ENCODE measurements at places on chromosomes 3 and 15.

DNA sequence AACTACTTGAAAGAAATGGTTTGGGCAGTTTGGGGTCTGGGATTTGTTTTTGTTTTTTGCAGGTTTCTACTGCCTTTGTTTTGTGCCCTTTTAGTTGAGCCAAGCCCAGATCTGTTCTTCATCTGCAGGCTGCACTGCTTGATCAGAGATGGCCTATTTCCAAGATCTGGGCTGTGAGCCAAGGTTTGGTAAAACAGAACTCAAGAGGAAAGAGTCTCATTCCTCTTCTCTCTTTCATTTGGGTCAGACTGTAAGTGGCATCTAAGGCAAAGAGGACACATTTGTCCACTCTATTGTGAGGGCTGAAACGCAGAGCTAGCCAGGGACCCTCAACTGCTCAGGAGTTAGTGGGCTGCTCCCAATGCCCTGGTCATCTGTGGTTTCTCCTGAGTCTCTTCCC is 104.4 kb upstream of the UBE3A start:
- DNase-seq: no peak

DNA sequence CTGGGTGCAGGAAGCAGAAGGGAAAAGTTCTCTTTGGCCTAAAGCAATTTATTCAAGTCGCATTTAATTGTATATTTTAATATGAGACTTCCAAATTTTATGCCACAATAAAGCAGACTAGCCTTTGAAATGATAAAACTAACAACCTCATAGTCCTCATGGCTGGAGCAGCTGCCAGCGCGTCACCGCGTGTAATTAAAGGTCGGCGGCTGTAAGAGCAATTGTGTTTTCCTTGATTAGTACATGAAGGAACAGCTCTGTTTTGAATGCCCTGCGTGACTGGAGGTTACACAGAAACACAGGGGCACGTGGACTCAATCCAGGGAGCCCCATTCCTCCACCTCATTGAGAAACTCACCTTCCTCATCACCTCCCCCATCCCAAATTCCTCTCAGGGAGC is 10.1 kb upstream of the LRRC15 start:
- no peak for DNase-seq

GRCh38 chr3:103167850-103168249 is 733.0 kb downstream of the ZPLD1 start:
- DNase-seq: no peak

GRCh38 chr3:149547413-149547812 is 72.9 kb downstream of the TM4SF4 start:
- DNase-seq: no peak

- no peak for DNase-seq
Observed at GRCh38 chr15:68204776-68205557, at the start of gene CALML4. Gene CALML4 (minus strand): TSS chr15:68205332. CDS start chr15:68205247, 85 bp downstream.

DNA sequence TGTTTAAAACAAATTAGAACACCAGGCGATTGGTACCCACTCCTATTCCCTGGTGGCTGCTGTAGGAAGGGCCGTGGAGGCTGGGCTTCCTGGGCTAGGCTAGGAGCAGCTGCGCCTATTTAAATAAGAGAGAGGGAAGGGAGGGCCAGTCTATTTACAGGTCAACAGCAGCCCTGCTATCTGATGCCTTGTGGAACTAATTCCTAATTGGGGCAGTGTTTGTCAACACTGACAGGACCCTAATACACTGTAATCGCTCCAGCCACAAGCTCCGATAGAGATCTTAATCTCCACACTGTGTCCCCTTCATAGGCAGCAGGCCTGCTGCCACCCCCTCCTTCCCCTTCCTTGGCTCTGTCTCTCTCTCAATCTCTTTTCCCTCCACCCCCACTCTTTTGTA is 116.9 kb upstream of the SOX14 start:
- no peak for DNase-seq

DNA sequence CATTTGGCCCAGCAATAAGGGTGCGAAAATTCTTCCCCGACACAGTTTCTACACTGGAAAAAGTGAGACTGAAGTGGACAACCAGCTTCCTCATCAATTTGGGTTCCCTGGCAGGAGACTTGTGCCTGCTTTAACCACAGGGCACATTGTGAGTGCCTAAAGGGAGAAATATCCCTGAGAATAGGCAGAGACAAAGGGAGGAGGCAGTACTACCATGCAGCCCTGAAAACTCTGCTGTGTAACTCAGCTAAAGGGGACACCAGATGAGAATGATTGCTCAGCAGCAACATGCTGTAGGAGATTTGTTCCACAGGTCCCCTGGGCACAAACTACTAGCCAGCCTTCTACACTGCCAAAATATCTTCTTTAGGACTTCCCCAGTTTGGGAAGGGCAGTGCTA is 15.6 kb upstream of the KPNA4 start:
- no peak for DNase-seq

GRCh38 chr3:117080872-117081271 is 371.3 kb downstream of the TUSC7 start:
- no peak for DNase-seq

- DNase-seq: no peak
Observed at GRCh38 chr3:13063225-13063624, 10.0 kb downstream of the IQSEC1 start.

- no peak for DNase-seq
Observed at GRCh38 chr3:11467875-11468274, 175.8 kb downstream of the VGLL4 start.

DNA sequence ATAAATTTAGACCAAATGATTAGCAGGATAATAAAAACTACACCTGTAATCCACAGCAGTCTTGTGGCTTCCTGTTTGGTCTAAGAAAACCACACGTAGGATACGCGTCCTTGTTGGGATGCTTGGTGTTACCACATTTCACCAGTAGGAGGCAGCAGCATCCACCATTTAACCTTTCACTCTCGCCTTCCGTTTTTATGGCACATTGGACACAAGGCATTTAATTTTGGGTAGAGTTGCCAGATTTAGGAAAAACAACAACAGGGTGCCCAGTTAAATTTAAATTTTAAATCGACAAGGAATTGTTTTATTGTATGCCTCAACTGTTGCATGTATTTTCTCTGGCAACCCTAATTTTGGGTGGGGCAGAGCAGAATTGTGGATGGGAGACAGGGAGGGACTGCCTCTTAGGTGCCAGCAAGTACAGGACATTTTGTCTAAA is 6.3 kb downstream of the LRRC31 start:
- peak; percentile 65 for DNase-seq

GRCh38 chr3:42638339-42638842 is 15.1 kb upstream of the ZBTB47 start:
- DNase-seq: peak; percentile 39

DNA sequence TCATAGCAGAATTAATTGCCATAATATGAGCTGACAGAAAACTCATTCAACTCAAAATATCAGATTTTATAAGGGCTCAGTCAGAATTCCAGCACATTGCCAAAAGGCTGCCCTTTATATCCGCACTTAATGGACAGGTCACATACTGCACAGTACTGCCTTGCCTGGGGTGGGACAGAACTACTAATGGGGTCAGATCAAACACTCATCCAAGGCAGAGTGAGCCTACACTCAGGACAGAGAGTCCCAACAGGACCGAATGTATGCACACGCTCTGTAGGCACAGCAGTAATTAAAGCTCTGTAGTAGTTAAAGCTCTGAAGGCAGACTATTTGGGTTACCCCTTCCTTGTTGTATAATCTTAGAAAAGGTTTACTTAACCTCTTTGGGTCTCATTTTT is 27.2 kb downstream of the HSPBAP1 start:
- no peak for DNase-seq

GRCh38 chr3:192216067-192216466 is 511.3 kb downstream of the FGF12 start:
- no peak for DNase-seq

DNA sequence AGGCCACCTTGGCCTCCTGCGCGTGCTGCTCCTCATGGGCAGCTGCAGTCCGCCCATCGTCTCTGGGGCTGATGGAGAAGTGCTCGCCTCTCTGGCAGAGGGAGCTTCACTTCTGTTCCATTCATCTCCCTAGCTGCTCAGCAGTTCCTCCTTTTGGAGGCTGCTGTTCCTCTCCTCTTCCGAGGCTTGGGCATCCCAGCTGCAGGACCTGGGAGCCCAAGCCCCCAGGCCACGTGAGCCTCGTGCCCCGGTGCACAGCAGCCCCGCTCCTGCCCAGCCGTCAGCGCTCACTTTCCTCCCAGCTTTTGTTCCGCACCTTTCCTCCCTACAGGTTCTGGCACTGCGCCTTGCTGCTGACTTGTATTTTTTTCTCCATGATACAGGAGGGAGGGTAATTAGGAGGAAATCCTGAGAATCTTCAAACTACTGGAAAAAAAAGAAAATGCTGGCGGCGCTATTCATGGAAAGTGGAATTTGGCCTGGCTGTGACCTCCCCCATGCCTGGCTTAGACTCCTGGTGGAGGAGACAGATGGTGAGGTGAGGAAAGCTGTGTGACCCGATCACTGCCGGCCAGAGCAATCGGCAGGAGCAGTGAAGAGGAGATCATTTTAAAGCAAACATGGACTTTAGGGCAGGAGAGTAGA is 210.1 kb downstream of the CHST2 start:
- DNase-seq: no peak

GRCh38 chr15:89368566-89369223 is 34.1 kb upstream of the POLG start:
- DNase-seq: no peak

- peak; percentile 61 for DNase-seq
Observed at GRCh38 chr3:45105855-45106671, 40.1 kb downstream of the CDCP1 start.

GRCh38 chr3:107235928-107236315 is 141.3 kb upstream of the CCDC54 start:
- peak; percentile 31 for DNase-seq

GRCh38 chr3:5188419-5189221 is 1.1 kb downstream of the EDEM1 start:
- no peak for DNase-seq

DNA sequence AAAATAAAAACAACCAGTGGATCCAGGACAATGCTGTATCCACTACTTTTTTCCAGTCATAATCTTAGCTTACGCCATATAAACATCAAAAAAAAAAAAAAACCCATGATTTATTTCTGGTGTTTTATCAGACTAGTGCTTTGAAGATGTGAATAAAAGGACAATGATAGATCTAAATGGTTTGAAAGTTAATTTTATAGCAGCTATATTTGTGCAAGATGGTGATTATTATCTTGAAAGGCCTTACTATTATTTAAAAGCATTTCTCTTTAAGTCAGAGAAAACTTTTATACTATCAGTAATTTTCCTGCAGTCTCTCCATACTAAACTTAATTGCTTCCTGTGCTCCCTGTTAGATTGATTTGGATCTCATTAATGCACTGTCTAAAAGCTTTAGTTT is 670.3 kb downstream of the TBL1XR1 start:
- DNase-seq: no peak

- DNase-seq: no peak
Observed at GRCh38 chr3:53331871-53332270, 15.5 kb downstream of the DCP1A start.

DNA sequence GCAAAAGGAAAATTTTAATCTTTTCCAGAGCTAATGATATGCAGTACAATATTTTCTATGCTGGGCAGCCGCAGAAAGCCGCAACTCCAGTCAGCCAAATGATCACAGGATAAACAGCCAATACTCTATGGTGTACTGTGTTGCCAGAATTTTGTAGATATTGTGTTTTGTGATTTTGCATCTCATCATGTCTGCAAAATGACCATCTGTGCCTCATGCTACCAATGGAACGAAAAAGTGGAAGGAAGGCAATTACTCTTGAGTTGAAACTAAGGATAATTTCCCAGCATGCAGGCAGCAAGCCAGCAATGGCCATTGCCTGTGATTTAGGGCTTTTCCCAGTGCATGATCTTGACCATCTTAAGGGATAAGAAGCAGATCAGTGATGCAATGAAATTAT is 891.9 kb downstream of the PLOD2 start:
- no peak for DNase-seq

DNA sequence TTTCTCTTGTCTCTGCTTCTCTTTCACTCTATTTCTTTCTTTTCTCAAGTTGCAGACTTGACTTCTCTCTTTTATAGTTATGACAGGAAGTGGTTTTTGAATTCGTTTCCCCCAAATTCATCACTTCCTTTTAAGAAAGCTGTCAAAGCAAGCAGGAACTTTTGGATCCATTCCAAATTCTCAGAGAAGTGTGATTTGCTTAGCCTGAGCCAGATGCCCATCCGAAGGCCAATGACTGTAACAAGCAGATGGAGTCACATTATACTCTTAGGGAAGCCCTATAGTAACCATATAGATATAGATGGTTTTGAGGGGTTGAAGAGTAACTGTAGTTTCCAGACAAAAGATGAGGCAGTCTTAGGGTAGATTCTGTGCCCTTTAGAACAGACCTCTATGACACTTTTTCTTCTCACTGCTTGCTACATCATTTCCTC is 592.0 kb upstream of the KCNMB2 start:
- no peak for DNase-seq

GRCh38 chr3:131341761-131342160 is 39.8 kb upstream of the NUDT16 start:
- DNase-seq: no peak

DNA sequence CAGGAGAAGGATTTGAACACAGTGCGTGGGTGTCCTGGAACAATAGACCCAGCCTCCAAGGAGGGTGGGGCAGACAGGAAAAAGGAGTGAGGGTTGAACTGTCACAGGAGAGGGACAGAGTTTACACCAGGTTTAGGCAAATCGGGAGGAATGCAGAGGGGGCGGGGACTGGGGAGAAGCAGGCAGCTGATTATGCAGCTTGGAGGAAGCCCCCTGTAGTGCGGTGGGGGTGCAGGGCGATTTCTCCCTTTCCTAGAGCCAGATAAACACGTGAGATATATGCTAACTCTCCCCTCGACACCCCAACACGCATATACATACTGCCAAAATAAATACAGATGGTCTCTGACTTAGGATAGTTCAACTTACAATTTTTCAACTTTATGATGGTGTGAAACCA is 108.6 kb upstream of the PRR20G start:
- no peak for DNase-seq

- DNase-seq: no peak
Observed at GRCh38 chr3:15271785-15272381, 60.5 kb downstream of the SH3BP5 start.

DNA sequence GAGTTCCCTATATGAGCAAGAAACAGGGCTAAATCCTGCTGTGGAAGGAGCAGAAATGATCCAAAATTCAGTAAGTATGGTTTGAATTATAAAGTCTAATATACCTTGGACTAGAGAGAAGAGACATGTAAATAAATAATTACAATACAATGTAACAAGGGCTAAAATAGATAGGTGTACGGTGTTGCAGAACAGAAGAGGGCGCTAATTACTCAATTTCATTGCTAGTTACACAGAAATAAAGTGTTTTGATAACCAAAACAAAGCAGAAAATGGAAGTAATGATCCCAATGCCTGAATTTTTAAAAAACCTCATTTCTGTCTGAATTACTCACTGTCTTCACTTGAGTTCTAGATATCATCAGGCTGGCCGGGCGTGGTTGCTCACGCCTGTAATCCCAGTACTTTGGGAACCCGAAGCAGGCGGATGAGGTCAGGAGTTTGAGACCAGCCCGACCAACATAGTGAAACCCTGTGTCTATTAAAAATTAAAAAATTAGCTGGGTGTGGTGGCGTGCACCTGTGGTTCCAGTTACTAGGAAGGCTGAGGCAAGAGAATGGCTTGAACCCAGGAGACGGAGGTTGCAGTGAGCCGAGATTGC is 8.3 kb upstream of the PLCH1 start:
- DNase-seq: no peak
